ENCODE measurements at places on chromosomes 16 and 17.

GRCh38 chr17:44593156-44593555 lies 35.9 kb downstream of the FZD2 start:
- DNase-seq = no peak

DNA sequence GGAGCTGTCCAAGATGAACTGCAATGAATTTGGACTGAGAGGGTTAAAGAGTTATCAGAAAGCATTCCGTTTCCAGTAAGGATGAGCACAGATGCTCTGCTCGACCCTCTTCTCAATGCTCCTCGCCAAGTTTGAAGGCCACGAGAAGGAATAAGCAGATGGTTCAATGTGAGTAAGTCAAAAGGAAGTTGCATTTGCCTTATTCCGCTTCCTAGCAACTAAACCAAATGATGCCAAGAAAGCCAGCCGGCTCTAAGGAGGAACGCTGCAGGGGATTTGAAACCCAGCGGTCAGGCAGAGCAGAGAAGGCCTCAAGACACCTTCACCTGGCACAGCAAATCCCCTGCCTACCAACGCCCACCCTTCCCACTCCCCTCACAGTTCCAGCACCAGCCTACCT lies 52.1 kb upstream of the CNEP1R1 start:
- DNase-seq = no peak

DNA sequence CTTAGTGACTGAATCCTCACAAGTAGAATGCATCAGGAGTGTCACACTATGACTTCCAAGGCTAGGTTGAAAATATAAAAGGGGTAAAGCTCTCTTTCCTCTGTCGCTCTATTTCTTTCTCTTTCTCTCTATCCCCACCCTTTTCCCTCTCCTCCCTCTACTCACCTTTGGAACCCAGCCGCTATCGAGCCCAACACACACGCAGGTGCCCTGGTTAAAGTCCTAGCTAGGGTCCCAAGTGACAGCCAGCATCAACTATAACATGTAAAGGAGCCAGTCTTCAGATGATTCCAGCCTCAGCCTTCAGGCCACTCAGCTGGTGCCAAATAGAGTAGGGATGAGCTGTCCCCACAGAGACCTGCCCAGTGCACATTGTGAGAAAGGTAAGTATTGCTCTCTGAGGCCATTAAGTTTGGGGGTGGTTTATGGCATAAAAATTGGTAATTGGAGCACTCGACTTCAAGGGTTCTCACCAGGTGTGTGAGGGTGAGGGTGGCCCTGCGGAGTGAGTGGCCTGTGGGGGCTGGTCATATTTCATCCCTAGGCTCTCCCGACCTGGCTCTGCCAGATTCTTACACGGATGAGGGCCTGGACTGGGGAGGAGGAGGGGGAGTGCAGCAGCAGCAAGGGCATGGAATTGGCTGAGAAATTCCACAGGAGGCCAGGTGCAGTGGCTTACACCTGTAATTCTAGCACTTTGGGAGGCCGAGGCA lies 14.9 kb upstream of the C16orf54 start:
- no peak for DNase-seq

GRCh38 chr16:89582614-89583196 lies 7.1 kb downstream of the CPNE7 start:
- DNase-seq = no peak

GRCh38 chr17:76135810-76136188 lies 5.2 kb downstream of the FOXJ1 start:
- no peak for DNase-seq

GRCh38 chr16:1554826-1555445 lies 21.5 kb downstream of the TMEM204 start:
- DNase-seq = no peak

DNA sequence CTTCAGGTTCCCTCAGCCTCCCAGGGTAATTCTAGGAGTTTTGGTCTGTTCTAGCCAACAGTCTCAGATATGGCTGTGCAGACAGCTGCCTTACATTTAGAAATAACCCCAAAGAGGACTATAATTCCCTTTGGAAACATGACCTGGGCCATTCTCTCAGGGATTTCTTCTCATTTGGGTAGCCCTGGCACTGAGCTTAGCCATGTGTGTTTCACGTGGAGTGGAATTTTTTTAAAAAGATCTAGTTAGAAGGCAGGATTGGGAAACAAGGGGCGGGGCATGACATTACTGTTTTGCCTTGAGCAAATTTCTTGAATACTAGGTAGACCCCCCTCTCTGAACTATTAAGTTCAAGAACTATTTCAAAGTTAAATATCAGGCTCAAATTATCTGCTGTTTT lies 29.6 kb upstream of the MRC2 start:
- DNase-seq = no peak

GRCh38 chr17:20205609-20206008 lies 196.4 kb downstream of the SPECC1 start:
- DNase-seq = no peak

GRCh38 chr17:944266-944826 lies 35.2 kb downstream of the NXN start:
- no peak for DNase-seq

Data from stimulated activated naive CD4-positive, alpha-beta T cell treated with Interleukin-2 at 50 U/mL for 16 hours (primary cell).